ENCODE measurements at places on chromosomes 4 and X. TPM values are rescaled to one million over a fixed set of nuclear protein-coding genes. Genes with fewer than 3 reads are reported as not detected.

FGB gene
- total RNA-seq, result not detected

SNCA gene
- 6.8 TPM for total RNA-seq

MND1 gene
- 5.8 TPM for total RNA-seq

USP17L18 gene
- not detected for total RNA-seq

PAGE2 gene
- not detected for total RNA-seq

DMP1 gene
- not detected for total RNA-seq

EPGN gene
- total RNA-seq, result 0.26 TPM

GATA1 gene
- not detected for total RNA-seq
